ENCODE measurements at places on chromosomes 12 and 14.
A peak's percentile ranks its signal among the peaks of the same experiment; 100 is the strongest.

- no peak for DNase-seq
These were observed 3.0 kb downstream of the REM2 start for GRCh38 chr14:22885975-22886374.

DNA sequence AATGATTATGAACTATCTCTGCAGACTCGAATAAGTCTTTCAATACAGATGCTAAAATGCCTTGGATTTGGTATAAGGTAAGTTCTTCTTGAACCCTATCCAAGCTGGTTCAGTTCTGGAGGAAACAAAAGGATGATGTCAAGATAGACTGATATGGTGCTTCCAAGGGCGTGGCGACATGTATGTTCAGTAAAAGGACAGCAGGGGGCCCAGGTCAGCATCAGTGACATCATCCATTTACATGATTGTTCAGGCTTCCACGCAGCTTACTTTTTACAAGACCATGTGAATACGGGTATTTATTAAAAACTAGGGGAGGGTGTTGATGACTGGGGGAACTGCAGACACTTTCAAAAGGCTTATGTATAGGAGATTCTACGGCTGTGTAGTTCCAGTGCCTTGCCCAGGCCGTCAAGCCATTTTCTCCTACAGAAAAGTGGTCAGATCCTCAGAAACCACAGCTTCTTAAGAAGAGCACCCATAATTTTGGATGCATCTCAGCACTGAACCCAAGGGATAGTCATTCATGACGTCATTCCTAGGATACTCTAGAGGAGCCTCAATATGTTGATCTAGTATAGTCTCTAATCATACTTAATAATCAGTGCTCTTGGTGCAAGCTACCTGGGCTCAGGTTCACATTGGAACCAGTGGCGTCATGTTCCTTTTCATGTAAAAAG is 527.7 kb downstream of the FUT8 start:
- peak; percentile 6 for DNase-seq

GRCh38 chr12:82635263-82635662 is 51.4 kb upstream of the TMTC2 start:
- DNase-seq = no peak

- DNase-seq = no peak
These were observed 129.5 kb downstream of the SLC38A6 start for GRCh38 chr14:61110316-61111082.

- DNase-seq = no peak
These were observed 161.1 kb upstream of the FOXN3 start for GRCh38 chr14:89578156-89578555.

DNA sequence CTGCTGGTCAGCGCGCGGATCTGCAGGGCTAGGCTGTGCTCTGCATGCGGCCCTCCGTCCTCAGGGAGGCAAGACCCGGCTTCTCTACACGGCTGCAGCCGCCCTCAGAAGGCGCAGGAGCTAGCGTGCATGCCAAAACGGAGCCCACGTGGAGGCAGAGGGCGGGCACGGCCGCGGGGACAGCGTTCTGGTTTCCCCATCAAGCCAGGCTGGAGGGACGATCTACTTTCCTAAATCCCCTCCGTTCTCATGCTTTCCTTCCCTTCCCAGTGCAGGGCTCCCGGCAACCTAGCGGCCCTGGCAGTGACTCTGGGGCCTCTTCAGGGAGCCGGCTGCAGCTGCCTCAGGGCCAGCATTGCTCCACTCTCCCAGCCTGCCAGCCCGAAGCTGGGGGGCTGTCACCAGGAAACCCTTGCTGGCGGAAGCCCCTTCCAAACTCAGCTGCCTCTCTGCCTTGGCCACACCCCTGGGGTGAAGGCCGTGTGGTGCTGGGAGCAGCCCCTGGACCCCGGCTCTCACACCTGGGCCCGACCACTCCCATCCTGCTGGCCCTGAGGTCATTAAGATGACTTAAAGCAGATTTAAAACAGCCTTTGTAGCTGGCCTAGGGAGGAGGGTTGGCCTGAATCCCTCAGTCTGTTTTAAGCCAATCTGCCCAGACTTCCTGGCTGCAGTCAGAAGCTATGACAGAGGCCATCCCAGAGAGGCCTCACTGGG is 9.2 kb upstream of the GOLGA3 start:
- no peak for DNase-seq

DNA sequence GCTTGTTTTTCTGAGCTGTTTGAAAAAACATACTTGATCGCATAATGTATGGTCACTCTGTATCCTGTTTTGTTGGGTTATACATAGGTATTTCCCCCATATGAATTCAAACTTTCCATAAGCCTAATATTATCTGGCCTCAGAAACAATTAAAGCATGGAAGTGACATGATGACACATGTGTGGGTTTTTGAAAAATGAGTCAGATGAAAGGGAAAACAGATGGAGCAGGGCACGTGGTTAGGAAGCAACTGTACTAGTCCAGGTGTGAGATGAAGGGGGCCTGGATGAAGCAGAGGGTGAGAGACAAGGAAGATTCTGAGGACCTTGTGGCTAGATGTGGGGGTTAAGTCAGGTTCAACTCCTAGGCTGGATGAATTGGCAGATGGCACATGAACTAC is 92.7 kb upstream of the DNM1L start:
- DNase-seq = no peak

GRCh38 chr12:47920913-47921312 is 16.1 kb upstream of the VDR start:
- DNase-seq = no peak

DNA sequence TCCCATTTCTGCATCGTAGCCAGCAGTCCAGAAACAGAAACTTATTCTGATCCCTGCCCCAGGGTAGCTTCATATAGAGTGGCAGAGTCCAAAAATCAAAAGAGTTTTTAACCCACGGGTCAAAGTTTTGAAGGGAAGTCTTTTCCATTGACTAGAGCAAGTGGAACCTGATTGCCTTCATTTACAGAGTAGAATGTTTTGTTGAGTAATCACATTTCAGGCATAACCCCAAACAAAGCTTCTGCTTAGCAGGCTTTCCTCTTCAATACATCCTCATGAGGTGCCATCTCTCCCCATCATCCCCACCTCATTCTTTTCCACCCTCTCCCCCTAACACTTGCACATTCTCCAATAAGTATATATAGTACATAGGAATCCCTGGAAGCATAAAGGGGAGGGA is 516.0 kb upstream of the FBXO33 start:
- no peak for DNase-seq

Data from NCI-H1105 treated with DMSO at 0.1 percent for 48 hours (cell line).